Fibroblast of skin of left quadriceps (primary cell): ENCODE measurements at places on chromosomes 1 and 21.

GRCh38 chr1:93614986-93615581, 66.6 kb downstream of the BCAR3 start:
- peak; percentile 95 for DNase-seq

GRCh38 chr1:32291145-32291707, 657 bp upstream of the HDAC1 start:
- no peak for DNase-seq

DNA sequence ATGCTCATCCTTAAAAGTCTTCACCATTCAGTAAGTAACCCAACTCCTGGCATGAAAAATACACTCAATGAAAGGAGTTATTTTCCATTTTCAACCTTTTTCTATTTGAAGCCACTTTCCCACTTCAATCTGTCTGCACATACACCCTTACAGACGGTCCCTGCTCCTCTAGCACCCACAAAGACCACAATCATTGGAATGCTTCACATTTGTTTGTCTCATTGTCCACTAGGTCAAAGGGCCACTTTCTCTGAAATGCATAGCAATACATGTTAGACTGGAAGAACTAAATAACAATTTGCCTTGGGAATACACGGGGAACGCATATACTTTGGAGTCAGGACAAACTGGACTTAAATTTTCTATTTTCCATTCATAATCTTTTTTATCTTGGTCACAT, 487.1 kb upstream of the C1orf87 start:
- no peak for DNase-seq

- no peak for DNase-seq
Observed at GRCh38 chr1:170931650-170932049, 3.7 kb upstream of the MROH9 start.

GRCh38 chr1:32939655-32940371, 24.8 kb downstream of the RNF19B start:
- DNase-seq = peak; percentile 57

GRCh38 chr1:161357073-161357472, 10.6 kb downstream of the CFAP126 start:
- no peak for DNase-seq

DNA sequence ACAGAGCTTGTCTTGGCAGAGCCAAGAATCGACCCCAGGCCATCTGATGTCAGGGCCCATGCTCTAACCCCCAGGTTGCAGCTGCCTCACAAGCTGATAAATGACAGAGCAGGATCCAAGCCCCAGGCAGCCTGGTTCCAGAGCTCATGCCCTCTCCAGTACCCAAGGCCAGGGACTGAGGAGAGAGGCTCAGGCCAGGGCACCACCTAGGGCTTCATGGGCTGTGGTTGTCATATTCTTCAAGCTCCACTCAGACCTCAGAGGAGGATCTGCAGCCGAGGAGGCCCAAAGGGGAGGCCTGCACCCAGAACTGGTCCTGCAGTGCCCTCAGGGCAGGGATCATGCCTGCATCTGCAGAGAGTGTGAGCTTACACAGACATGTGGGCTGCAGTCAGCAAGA, 301.1 kb downstream of the MATN1 start:
- no peak for DNase-seq

GRCh38 chr1:95407131-95407885, 173.3 kb downstream of the RWDD3 start:
- DNase-seq = no peak

- DNase-seq = no peak
Observed at GRCh38 chr1:202959276-202959620, 1.1 kb upstream of the ADIPOR1 start.

GRCh38 chr1:165842671-165843129, 15.3 kb downstream of the UCK2 start:
- no peak for DNase-seq

DNA sequence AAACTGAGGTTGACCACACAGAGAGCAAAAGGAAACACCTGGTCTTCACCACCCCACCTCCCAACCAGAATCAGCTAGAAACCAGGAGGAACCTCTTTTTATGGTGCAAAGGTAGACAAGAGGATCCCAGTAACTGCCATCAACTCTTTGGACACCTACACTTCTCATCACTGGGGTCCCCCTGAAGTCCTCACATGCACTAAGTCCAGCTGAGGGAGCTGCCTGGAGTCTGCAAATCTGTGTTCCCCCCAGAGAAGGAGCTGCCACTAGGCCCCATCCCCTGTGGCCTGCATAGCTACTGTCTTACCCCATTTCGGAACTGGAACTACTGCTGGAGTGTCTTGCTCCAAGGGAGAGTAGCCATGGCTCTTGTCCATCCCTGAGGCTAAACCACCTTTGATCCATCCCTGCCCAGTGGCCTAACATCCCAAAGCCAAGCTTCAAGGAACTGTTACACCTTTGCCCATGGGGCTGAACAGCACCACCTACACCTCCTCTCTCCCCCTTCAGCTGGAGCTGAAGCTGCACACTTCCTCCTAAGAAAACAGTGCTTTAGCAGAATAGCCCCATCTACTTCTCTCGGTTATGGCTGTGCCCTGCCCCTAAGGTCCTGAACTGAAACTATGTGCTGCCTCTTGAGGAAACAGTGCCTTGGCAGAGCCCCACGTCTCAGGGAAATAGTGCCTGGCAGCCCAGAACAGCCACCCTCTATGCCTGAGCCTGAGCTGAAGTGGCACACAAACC, 85.4 kb upstream of the CD53 start:
- no peak for DNase-seq

DNA sequence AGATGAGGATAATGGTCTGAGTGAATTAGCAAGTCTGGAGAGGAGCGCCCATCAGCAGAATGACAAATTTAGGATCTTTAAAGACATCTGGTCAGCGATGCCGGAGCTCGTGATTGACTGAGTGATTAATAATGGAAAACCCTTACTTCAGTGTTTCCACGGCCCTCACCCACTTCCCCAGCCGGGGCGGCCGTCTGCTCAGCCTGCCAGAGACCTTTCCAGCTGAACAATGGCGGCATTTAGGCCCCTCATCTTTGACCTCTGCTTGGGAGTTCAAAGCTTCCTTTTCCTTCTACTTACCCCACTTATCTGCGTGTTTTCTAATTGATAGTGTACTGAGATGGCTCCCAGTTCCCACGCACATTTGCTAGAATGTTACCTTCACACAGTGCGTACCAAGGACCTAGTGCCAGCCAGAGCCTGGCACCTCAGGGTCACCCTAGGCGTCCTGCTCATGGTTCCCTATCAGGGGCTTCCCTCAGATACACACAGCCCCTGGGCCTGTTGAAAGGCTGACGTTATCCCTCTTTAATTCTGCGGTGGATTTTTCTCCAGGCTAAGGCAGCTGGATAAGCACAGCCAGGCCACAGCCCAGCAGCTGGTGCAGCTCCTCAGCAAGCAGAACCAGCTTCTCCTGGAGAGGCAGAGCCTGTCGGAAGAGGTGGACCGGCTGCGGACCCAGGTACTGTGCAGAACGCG, 232.8 kb downstream of the SDCCAG8 start:
- DNase-seq = no peak

DNA sequence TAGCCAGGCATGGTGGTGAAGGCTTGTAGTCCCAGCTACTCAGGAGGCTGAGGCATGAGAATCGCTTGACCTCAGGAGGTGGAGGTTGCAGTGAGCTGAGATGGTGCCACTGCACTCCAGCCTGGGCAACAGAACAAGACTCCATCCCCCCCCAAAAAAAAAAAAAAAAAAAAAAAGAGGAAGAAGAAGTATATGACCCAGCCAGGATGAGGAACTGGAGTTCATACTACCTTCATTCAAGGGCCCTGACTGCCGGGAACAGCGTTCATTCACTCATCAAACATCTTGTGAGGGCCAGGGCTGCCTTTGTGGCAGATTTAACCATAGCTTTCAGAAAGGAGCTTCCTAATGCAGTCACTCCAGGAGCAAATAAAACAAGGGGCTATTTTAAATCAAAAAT, 127.6 kb downstream of the MRPS6 start:
- no peak for DNase-seq

- DNase-seq = no peak
Observed at GRCh38 chr1:35883635-35884101, 659 bp downstream of the AGO1 start.

DNA sequence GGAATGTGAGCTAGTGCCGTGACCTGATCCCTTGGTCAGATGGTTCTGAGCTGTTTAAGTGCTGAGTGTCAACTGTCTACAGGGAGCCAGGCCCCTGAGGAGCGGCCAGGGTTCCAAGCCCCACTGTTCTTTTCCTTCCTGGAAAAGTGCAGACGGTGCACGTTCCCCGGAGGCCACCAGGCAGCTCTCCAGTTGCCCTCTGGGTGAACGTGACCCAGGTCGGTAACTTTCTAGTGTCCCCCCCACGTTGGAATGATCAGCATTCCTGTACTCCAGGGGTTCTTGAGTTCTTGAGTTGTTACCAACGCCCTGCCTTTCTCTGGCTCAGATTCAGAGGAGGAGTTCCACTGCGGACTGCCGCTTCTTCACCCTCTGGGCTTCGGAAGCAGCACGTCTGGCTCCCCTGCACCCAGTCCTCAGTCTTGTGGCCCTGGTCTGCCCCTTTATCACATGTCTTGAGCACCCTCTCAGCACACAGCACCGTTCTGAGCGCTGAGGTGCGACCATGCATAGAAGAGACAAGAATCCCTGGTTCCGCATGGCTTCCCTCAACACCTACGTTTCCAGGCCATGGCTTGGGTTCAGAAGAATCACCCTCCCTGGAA, 131.5 kb downstream of the DHRS3 start:
- DNase-seq = no peak

GRCh38 chr1:36257375-36257767, 33.1 kb downstream of the THRAP3 start:
- no peak for DNase-seq

GRCh38 chr1:58893257-58893869, 109.5 kb upstream of the JUN start:
- DNase-seq = no peak

DNA sequence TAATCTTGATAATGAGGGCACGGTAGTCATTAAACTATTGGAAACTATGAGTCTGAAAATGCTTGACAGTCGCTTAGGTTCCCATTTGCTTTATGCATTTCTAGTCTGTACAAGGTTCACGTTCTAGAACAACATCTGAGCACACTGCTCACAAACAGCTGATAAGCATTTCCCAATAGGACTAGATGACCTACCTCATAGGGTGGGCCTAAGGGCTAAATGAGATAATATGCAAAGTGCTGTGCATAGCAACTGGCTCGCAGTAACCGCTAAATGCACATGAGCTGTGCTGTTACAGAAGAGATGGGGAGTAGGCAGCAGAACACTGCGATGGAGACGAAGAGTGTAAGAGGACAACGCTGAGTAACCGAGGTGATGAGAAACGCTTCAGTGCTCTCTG, 628.0 kb downstream of the SMYD3 start:
- DNase-seq = no peak

GRCh38 chr1:228415853-228416216, 826 bp downstream of the TRIM17 start:
- DNase-seq = no peak

GRCh38 chr1:76153841-76154205, 79.3 kb downstream of the ST6GALNAC3 start:
- no peak for DNase-seq

GRCh38 chr1:108208724-108209446, 8.7 kb upstream of the SLC25A24 start:
- no peak for DNase-seq

DNA sequence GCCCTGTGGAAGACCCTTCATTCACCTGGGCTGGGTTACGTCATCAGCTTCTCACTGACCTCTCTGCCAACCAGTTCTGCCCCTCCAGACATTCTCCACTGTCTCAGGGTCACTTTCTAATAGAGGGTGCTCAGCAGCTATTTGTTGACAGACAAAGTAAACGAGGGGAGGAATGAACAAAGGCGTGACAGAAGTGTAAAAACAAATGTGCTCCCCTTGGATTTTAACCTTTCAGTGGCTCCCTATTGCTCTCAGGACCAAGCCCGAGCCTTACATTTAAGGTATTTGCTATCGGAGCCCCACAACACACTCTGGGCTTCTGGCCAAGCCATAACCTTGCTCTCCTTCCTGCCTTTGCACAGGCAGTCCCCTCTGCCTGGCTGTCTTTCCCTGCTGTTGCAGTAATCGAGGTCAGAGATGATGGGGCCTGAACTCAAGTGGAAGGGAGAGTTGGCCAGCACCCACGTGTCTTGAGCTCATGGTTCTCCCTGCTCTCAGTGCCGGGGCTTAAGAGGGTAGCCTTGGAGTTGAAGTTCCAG, 9.3 kb upstream of the MARCKSL1 start:
- no peak for DNase-seq

GRCh38 chr1:157437296-157437695, 115.0 kb downstream of the FCRL5 start:
- DNase-seq = no peak

DNA sequence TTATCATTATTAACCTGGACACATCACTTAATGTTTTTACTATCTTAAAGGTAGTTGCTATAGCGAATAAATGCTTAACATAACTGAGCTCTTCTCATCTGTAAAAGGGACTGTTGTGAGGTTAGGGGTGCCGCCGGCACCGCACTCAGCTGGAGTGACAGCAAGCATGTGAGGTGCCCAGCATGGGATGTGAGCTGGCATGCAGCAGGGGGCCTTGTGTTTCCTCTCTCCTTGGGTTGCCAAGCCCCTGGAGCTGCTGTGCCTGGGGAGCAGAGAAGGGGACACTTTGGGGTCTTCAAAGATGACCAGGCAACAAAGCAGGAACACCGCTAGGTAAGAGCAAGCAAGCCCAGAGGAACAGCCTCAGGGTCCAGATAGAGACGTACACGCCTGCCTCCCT, 2.1 kb upstream of the ZC3H12A start:
- DNase-seq = no peak

- no peak for DNase-seq
Observed at GRCh38 chr1:22428672-22429071, 23.0 kb upstream of the ZBTB40 start.

- peak; percentile 28 for DNase-seq
Observed at GRCh38 chr1:240658312-240658960, 46.5 kb upstream of the GREM2 start.

DNA sequence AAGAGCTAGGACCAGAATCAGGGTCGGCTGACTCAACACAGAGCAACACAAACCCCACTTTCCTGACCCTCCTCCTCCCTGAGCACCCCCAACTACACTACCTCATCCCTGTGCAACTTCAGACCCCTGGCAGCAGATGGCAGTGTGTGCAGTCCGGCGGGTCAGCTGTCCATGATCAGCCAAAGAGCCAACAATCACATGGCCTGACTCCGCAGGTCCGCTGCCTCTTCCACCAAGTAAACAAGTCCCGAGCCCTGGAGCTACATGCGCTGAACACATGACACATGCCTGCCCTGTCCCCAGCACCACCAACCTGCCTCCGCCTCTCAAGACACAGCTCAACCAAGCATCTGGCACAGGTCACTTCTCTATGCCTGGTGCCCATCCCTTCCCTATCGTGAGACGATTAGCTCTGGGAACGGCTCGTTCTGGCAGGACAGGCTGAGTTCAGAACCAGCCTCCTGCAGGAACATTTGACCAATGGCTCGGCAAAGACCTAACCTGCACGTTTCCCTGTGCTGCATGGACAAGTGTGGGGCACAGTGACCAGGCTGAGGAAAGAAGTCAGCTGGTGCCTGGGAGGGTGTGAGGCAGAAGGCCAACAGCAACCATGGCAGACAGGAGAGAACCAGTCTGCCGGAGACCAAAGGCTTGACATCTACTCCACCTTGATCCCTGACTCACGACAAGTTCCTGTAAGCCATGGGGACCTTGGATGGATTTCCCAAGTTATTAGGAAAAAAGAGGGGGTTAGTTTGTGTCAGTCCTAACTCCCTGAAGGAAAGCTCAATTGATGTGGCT, 60.3 kb downstream of the CD46 start:
- DNase-seq = no peak
